ENCODE measurements at places on chromosomes 5 and 9.

DNA sequence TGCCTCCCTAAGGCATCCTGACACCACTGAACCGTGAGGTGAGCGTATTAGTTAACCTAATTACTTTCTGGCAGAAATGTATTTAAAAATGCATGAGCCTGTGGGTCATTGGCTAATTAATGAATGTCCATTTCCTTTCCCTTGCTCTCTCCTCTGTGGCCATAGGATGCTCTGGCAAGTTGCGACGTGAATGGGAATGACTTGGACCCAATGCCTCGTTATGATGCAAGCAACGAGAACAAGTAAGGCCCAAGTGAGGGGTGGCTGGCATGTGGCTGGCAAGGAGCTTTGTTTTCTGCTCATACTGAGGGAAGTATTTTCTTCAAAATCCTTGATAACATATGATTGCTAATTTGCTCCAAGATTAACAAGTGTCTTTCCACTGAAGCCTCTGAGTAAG is 136.3 kb downstream of the PCSK5 start:
- DNase-seq: no peak

DNA sequence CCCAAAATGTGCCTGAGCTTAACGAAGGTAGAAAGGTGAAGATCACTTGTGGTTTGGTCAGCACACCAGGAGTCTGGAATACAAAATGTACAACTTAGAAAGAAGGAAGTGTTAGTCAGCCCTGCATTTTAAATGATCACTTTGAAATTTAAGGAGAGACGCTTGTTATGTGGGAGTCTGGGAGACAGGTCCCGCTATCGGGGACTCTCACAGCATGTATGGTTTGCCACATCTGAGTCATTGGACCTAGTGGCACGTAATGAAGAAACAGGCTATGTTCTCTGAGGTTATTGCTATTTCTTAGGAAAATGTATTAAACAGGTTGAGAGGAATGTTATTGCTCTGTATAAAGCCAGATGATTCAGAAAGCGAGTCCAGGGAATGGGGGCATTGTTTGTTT is 2362.5 kb upstream of the WWC1 start:
- DNase-seq: no peak

DNA sequence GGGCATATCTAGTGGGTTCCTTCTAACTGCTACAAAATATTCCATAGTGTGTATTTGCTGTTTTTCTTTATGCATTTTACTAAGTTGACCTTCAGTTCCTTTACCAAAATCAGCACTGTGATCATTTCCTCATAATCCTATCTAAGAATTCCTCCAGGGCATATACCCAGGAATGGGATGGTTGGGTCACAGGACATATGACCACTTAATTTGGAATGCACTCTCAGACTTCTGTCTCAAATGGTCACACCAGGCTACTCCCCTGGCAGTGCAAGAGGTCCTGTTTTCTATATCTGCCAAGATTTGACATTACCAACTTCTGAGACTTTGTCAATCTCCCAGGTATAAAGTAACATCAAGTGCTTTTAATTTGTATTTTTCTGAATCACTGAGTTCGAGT is 63.9 kb downstream of the ADAMTS12 start:
- no peak for DNase-seq

- no peak for DNase-seq
Observed at GRCh38 chr5:89246864-89247263, 363.9 kb upstream of the MEF2C start.

- DNase-seq: no peak
Observed at GRCh38 chr9:109974143-109974917, 194.3 kb downstream of the PALM2AKAP2 start.

GRCh38 chr5:65327582-65327981 is 154.1 kb downstream of the ADAMTS6 start:
- no peak for DNase-seq

DNA sequence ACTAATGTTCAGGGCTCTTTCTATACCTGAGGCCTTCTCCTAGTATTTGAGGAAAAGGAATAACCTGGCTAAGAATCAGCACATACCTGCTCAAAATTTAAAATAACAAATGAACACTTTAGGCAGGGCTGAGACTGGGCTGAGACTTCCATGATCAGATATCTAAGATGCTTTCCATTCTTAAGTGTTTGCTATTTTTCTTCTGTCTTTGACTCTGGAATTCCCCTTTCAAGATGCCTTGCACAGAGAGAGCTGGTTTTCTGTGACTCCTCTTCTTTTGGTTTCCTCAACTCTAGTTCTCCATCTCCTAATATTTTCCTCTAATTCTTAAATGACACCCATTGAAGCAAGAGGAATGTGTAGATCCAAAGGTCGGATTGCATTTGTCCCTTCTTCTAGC is 61.1 kb downstream of the DPYSL3 start:
- DNase-seq: no peak

GRCh38 chr5:8461543-8461942 is 592.6 kb downstream of the MTRR start:
- DNase-seq: no peak
